ENCODE measurements at places on chromosomes 12 and 14.

GRCh38 chr12:100528471-100529127, 44.9 kb upstream of the GAS2L3 start:
- no peak for DNase-seq

DNA sequence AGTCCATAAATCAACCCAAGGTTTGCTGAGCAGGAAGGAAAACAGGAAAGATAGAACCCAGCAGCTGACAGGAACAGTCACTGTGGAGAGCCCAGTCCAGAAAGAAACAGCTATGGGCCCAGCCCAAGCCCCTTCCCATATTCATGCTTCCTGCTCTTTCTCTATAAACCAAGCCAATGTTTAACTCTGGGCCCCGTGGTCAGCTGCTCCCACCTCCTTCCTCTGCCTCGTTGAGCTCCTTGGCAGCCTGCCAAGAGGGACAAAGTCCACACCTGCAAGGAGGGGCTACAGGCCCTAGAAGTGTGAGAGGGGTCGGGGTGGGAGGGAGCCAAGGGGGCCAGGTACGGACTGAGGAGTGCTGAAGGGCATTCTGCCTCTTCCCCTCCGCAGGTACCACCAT, 10.0 kb downstream of the SLC6A13 start:
- no peak for DNase-seq

- no peak for DNase-seq
Observed at GRCh38 chr14:22882529-22883172, 371 bp upstream of the REM2 start.

GRCh38 chr14:99191395-99192027, 80.5 kb downstream of the BCL11B start:
- no peak for DNase-seq

DNA sequence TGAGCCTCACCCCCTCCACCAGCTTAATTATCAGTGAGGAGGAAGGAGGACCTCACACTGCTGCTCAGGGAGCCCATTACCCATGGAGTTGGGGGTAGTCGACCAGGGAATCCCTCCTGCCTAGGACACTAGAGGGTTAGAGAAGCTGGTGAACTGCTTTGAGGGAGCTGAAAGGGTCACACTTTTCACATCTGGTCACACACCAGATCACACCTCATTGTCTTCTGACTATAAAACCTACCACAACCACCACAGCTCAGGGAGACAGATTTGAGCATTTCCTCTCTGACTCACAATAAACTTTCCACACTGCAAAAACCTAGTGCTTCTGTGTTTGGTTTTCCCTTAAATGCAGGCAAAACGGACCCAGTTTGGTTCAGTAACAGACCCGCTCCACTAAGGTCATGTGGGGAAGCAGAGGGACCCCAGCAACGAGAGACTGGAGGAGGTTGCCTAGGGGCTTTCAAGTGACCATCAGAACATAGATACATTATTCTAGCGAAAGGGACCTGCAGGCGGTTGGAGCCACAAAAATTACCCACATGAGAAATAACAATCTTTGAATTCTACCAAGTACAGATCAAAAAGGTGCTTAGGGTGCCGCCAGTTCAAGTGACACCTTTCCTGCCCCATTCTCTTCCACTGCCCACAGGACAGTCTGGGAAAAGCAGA, 151.4 kb upstream of the AVPR1A start:
- no peak for DNase-seq

GRCh38 chr12:81229759-81230158, 151.9 kb downstream of the ACSS3 start:
- DNase-seq, result no peak

Measured in inflammatory macrophage (primary cell).